ENCODE measurements at places on chromosomes 16 and 17.

- DNase-seq = peak; percentile 84
Measured at GRCh38 chr17:78714534-78714933, 67.5 kb downstream of the CYTH1 start.

- no peak for DNase-seq
Measured at GRCh38 chr16:55179852-55180585, 144.0 kb upstream of the IRX6 start.

DNA sequence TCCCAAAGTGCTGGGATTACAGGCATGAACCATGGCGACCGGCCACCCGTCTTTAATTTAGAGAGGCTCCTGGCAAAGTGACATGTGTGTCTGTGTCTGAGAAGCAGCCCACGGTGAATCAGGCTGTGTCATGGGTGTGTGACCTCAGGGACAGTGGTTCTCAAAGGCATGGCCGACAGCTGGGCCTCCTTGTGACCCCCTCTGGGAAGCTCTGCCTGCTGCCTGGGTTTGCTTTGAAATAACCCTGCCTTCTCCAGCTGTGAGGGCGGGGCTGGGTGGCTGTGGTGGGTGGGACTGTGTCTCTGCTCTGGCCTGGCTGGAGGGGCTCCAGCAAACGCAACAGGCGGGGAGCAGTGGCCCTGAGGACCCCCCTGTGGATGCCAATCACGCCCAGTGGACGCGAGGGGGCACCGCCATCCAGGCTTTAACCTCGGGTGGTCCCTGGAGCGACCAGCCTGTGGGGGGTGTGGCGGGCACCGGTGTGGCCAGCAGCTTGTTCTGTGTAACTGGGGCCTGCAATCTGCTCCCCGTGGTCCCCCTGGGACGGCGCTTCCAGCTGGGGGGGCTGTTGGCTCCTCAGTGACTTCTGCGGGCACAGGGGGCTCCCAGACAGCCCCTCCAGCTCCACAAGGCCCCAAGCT lies 8.8 kb upstream of the APRT start:
- DNase-seq = no peak

DNA sequence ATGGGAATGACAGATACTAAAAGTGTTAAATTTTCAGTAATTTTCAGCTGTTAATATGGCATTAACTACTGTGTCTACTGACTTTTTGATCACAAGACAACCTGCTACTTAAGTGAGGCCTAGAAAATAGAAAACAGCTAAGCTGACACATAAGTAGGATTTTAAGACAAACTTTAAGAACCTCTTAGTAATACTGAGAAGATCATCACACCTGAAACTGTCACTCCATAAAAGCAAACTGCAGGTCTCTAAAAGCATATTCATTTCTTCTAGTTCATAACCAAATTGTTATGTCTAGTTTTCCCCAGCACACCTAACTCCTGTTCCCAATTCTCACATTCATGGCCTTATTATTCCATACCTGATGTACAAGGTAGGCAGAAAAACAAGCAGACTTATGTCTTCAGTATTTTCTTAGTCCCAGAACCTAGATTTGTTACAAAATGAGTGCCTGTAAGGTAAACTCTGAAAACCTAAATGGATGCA lies 8.0 kb downstream of the SRSF1 start:
- no peak for DNase-seq

DNA sequence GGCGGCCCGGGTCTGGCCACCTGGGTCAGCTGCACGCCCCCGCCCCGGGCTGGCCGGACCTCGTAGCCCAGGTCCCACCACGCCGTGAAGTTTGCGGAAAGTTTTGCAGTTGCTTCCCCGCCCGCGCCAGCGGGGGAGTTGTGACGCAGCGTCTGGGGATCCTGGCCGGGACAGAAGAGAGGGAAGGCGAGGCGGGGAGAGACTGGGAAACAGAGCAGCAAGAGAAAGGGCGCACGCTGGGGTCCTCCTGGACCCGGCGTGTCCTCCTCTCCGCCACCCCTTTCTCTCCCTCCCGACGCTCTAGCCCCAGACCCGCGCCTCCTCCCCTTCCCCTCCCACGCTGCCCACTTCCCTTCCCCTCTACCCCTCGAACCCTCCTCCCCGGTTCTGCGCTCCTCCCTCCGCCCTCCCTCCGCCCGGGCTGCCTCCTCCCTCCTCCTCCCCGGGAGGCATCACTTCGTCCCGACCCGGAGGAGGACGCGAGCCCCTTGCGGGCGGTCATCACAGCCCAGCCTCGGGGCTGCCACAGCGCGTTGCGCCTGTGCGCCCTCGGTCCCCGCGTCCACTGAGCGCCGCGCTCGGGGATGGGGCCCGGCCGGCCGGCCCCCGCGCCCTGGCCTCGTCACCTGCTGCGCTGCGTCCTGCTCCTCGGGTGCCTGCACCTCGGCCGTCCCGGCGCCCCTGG lies at the start of gene MRC2:
TSS of gene MRC2 (plus strand) at position 452 of the 685 bp plus-strand sequence. CDS start at position 585, 133 bp downstream.
- DNase-seq = no peak

DNA sequence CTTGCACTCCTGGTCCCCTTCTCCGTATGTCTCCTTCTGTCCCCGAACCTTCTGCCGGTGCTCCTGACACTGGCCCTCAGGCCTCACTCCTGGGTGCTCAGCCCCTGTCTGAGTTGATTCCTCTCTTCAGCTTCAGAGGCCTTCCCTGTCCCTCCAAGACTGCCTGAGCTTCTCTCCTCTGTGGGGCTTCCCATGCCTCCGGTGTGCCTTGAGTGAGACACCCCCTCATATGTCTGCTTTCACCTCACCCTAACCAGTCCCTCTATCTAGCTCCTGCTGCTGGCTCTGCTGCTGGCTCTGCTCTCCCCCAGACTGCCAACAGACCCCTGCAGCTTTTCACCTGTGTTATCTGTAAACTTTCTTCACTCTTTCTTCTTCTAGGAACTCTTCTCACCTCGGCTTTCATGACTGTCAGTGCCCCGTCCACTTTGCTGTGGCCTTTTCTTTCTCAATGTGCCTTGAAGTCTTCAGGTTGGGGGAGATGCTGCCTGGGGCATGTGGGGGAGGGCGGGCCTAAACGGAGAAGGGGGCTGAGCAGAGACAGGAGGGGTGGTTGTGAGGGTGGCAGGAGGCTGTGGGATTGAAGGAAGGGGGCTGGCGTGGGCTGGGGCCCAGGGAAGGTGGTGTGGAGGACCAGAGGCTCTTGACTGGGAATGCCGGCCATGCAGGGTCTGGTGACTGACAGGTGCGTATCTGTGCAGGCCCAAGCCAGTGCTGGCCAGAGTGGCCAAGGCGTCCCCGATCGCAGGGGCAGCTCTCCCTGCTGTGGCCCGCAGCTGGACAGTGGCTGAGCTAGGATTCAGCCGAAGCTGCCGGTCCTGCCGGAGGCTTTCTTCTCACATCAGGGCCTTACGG lies 81.3 kb downstream of the METRNL start:
- no peak for DNase-seq

GRCh38 chr17:3026125-3026855 lies 37.1 kb downstream of the OR1D5 start:
- no peak for DNase-seq

DNA sequence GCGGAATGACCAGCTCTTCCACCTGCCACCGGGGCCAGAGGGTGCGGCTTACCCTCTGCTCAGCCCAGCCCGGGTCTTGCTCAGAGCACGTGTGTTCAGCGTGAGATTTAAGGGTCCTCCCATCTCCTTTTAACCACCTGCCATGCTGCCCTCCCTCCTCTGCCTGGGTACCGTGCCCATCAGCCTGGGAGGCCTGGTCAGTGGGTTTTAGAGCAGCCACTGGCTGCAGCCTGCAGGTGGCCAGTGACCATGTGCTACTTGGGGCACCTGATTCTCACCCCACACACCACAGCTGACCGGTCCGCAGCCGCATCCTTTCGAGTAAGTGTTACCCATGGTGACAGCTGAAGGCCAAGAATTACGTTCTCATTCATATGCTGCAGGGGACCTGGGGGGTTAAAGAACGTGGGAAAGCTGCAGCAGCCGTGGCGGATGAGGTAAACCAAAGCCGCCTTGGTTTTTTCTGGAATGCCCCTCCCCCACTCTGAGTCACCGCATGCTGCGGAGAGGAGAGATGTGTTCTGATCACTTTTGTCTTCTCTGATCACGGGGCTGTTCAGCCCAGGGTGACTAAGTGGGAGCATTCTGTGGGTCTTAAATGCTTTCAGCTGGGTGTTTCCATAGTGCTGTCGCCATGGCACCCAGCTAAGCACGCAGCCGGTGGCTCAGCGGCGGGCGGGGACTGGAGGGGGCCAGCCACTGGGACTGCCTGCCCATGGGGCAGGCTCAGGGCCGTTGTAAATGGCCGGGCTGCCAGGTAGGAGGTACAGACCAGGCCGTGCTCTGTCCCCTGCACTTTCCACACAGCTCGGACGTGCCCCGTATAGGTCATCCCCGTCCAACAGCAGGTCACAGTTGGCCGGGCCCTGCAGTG lies 59.8 kb downstream of the BAIAP2 start:
- peak; percentile 76 for DNase-seq

GRCh38 chr16:14364386-14365199 lies 265.5 kb downstream of the PARN start:
- no peak for DNase-seq

DNA sequence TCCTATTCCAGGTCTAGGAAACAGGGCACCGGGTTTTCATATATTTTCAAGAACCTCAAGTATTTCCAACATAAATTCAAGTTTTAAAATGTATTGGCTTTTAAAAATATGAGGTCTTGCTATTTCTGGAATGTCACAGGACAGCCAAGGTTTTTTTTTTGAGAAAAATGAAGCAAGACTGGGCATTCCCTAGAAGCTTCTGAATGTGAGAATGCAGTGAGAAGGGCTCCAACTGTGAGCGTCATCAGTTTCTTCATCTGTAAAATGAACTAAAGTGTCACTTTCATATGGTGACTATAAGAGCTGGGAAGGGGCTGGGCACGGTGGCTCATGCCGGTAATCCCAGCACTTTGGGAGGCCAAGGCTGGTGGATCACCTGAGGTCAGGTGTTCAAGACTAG lies 455.8 kb upstream of the MAF start:
- DNase-seq = no peak

DNA sequence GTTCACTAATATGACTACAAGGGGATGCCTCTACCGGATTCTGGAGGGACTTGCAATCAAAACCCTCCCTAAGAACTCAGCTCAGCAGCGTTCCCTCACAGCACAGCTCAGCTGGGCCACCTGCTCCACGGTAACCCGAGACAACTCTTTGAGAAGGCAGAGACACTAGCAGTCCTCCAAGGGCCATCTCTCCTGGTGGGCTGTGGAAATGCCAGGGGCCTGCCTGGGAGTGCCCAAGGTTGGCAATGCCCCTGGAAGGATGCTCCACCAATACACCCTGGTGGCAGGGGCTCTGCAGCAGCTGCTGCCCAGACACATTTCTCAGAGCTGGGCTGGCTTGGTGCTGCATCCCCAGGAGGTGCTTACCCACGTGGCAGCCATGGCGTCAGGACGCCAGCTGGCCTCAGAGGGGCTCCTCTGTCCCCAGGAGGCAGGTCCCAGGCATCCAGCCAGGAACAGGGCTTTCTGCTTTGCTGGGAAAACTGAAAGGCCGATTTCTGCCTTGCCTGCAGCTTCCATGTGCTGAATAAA lies 16.5 kb downstream of the CDIP1 start:
- no peak for DNase-seq

DNA sequence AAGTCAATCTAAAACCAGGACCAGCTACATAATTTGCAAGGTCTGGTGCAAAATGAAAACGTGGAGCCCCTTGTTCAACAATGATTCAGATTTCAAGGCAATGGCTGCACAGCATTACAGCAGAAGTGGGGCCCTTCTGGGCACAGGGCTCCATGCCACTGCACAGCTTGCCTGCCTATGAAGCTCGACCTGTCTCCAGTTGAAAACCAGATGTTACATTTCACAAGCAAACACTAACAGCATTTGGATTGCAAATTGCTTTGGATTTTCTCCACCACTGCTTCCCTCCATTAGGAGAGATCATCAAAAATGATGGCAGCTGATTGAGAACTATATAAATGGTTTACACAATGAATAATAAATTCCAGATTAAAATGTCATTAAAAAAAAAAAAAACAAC lies 551.4 kb upstream of the ZFHX3 start:
- no peak for DNase-seq

DNA sequence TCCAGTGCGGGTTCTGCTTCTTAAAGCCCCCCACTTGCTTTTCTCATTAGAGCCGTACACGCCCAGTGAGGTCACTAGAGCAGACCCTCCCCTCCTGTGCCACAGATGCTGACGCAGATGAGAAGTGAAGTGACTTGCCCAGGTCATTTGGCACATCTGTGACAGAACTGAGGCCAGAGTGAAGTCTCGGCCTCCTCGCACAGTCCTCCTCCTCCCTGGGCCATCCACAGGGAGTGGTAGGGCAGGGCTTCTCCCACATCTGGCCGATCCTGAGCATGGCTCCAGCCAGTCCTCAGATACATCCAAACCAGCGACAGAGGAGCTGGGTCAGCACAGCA lies 15.3 kb upstream of the TBX2 start:
- no peak for DNase-seq

DNA sequence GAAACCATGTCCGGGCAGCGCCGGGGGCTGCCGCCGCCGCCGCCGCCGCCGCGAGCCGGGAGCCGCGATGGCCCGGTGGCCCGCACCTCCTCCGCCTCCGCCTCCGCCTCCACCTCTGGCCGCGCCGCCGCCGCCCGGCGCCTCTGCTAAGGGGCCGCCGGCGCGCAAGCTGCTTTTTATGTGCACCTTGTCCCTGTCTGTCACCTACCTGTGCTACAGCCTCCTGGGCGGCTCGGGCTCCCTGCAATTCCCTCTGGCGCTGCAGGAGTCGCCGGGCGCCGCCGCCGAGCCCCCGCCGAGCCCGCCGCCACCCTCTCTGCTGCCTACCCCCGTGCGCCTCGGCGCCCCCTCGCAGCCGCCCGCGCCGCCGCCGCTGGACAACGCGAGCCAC lies 587 bp downstream of the HS3ST4 start:
- no peak for DNase-seq

- DNase-seq = no peak
Measured at GRCh38 chr17:75219815-75220214, 14.3 kb downstream of the NUP85 start.

GRCh38 chr16:31243734-31244670 lies 15.8 kb upstream of the ITGAM start:
- peak; percentile 21 for DNase-seq

- no peak for DNase-seq
Measured at GRCh38 chr16:2967721-2968161, 1.4 kb upstream of the PAQR4 start.

DNA sequence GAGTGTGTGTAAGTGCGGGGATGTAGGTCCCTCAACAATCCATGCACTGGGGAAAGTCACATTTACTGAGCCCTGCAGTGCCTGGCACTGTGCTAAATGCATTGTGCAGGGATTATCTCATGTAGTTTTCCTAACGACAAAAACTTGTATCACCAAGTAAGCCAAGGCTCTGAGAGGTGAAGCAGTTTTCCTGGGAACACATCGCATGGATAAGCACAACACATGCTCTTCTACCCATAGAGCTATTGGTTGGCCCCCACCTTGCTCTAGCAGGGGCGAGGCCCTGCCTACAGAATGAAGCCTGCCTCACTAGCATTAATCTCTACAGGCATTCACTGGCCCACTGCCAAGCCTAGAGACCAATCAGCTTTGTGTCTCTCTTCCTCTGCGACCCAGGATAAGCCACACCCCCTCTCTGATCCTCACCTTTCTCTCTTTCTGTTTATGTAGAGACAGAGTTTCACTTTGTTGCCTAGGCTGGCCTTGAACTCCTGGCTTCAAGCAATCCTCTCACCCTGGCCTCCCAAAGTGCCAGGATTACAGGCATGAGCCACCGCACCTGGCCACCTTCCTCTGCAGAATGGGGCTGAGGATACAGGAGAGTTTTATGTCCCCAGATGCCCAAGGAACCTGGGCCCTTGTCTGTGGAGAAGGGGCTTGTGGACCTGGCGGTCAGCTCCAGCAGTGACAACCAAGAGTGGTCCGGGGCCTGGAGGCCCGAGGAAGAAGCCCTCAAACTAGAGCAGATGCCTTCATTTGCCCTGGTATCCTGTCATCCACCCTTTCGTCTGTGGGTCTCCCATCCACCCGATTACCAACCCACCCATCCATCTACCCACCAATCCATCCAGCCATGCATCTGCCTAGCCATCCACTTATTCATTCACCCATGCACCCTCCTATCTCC lies 12.8 kb downstream of the CDH16 start:
- DNase-seq = peak; percentile 55

Measured in GM12865 (cell line).